Stimulated activated naive CD4-positive, alpha-beta T cell (primary cell): ENCODE measurements at places on chromosomes 1 and 21.
A peak's percentile ranks its signal among the peaks of the same experiment; 100 is the strongest.

GRCh38 chr1:246708166-246708565, 16.0 kb upstream of the SCCPDH start:
- no peak for DNase-seq

GRCh38 chr21:25836396-25836795, 101.6 kb downstream of the GABPA start:
- DNase-seq = no peak

- DNase-seq = no peak
Measured at GRCh38 chr1:233211595-233211994, 83.9 kb downstream of the PCNX2 start.

DNA sequence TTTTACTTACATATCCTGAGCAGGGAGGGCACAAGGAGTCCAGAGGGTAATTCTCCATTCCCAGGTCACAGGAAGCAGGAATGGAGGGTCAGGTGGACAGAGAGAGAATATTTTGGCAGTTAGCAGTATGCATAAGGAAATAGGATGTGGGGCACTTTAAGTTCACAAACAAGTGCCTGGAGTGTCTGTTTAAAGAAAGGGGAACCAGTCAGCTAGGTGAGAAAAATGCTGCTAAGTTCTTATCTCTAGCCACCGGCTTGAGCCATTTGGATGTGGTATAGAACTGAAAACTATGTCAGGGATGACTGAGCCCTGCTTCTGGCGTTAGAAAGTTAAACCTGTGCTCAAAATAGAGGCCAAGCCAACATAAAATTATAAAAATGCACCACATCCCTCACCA, 739.7 kb upstream of the NCAM2 start:
- DNase-seq = no peak

GRCh38 chr1:19374083-19374801, 62.1 kb downstream of the SLC66A1 start:
- no peak for DNase-seq

GRCh38 chr1:55128418-55128995, 86.7 kb downstream of the USP24 start:
- DNase-seq = no peak

DNA sequence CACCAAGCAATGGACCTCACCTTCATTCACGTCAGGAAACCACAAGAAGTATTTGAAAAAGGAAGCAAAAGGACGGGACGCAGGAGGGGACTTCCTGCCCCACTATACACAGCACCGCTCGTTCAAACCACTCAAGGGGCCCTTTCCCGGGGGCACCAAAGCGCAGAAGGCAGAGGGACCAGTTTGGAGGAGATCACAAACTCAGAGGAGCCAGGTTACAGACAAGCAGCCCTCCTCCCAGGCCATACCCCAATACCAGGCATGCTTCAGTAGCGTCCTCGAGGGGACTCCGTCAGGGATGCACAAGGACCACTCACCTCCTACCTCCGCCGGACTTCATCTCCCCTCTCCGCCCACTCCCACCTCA, 685 bp downstream of the CRTC2 start:
- peak; percentile 32 for DNase-seq

GRCh38 chr1:30232288-30232899, 491.0 kb downstream of the MATN1 start:
- no peak for DNase-seq

DNA sequence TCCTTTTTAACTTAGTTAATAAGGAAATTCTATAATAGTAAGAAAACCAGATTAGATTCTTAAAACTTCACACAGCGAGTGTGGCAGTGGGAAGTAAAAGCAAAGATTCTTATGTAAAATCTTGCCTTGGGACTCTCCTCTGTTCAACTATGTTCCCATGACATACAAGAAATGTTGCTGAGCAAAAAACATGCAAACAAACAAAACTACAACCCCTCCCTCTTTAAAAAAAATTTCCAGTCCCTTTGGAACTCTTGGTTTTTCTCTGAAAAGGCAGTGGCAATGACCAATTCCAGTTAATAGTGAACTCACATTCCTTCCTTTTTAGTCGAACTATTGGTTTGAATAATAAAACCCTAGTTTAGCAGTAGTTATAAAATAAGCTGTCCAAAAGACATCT, 453.1 kb upstream of the ZRANB2 start:
- no peak for DNase-seq

DNA sequence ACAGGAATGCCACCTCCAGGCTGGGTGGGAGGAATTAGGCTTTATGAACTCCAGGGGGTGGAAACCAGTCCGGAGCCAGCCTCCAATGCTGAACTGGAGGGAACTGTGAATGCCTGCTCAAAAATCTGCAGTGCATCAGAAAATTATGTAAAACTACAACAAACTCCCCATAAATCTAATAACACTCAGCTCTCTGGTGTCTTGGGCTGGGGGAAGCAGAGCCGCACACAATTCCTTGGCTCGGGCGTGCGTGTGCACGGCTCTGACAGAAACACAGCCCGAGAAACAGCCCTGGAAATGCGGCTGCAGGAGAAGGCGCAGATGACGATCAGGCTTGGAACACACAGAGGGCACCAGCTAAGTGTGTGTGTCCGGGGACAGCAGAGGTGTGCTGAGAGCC, 127.6 kb upstream of the VAMP3 start:
- DNase-seq = no peak

GRCh38 chr1:6638226-6638625, 13.6 kb downstream of the THAP3 start:
- no peak for DNase-seq

- DNase-seq = no peak
Measured at GRCh38 chr21:41102281-41102680, 65.7 kb upstream of the BACE2 start.

- DNase-seq = no peak
Measured at GRCh38 chr1:66025188-66025587, 232.5 kb downstream of the PDE4B start.

DNA sequence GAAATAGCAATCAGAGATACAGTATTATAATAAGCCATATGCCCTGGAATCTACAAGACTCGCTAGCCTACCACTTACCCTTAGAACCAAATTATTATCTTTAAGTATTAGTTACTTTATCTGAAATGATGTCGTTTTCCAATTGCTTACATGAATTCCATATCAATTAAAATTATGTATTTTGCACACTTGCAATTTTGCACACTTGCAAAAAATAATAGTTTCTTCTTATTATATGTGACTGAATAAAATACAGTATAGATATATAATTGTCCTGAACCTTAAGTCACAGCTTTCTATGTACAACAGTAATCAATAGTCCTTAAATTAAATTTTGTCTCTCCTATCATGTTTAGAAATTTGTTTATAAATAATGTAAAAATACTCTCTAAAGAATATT, 2095.1 kb downstream of the NCAM2 start:
- no peak for DNase-seq

DNA sequence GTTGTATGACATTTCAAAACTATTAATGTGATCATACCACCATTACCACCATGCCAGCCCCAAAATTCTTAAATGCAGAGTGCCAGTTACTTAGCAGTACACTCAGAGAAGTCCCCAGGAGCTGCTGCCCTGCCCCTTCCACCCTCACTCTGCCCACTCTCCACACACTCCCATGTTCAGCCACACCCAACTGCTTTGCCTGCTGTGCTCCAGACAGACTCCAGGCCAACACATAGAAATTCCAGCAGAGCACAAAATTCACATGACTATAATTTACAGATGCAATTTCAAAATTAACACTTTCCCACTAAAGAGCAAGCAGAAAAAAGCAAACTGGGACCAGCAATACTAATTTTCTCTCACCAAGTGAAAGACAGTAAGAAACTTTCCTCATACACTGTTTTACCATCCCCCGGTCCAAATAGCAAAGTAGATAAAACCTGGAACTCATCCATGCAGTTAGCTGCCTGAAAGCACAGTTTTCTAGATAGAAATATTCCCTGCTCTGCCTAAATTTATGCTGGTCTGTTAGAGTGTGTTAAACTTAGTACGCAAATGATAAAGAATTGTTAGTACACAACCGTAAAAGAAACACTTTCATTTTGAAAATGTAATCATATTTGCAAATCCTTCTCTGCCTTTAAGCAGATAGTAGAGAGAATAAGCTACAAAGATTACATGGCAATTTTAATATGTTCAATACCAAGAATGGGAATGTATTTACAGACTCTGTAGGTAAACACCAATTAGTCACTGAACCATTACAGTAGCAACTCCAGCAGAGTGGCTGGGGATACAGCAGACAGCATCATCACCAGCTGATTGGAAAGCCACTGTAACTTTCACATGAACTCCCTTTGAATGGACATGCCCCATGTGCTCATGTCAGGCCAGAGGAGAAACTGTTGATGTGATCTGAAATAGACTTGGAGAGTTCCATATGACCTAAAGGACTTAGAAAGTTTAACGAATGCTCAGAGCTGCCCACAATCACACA, 176.5 kb downstream of the VAV3 start:
- no peak for DNase-seq
